EL (cell line): ENCODE measurements at places on chromosomes 12 and 14.
A peak's percentile ranks its signal among the peaks of the same experiment; 100 is the strongest.

GRCh38 chr12:39116861-39117260, 211.5 kb upstream of the CPNE8 start:
- DNase-seq, result no peak

GRCh38 chr12:94284859-94285258, 136.5 kb downstream of the PLXNC1 start:
- DNase-seq, result no peak

GRCh38 chr14:71466251-71466650, 466.0 kb upstream of the RGS6 start:
- DNase-seq, result no peak

DNA sequence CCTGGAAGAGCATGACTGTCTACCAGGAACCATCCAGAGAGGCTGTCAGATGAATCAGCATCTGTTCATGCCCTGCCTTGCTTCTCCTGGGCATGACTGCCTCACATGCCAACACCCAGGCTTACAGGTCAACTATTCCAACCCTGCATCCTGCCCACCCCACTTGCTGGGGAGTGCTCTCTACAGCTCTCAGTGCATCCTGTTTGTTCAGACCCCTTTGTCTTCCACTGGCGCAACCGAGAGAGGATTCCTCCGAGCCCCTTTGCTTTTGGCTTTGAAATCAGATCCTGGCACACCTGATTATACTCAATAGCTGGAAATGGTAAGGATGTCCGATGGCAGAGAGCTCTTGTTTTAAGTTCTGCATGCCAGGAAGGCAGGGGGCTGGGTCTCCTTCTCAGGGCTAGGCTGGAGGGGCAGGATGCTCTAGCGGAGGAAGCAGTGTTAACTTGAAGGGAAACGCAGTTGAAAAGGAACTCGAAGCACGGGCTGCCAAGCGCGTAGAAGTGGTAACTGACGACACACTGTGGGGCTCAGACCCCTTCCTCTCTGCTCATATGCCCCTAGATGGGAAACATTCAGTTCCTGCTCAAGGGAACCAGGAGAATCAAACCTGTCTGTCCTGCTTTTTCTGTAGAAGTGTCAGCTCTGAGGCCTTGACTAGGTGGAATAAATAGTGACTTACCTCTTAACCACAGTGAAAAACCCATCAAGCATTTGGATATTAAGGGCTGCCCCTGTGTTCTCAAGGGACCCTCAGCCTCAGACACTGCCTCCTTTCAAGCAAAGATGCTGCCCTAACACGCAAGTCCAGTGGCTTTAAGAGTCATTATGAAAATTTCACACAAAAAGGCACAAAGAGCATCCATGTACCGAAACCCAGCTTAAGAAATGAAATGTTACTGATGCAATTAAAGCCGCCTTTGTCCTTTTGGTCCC, 297.5 kb downstream of the ZFP36L1 start:
- DNase-seq, result peak; percentile 28

GRCh38 chr12:76530516-76530915, 29.1 kb downstream of the OSBPL8 start:
- no peak for DNase-seq

GRCh38 chr14:35551081-35551480, 17.1 kb downstream of the INSM2 start:
- no peak for DNase-seq

GRCh38 chr12:94266796-94267536, 118.6 kb downstream of the PLXNC1 start:
- DNase-seq, result peak; percentile 75

- no peak for DNase-seq
Observed at GRCh38 chr12:43898474-43898873, 62.6 kb downstream of the TMEM117 start.

- DNase-seq, result no peak
Observed at GRCh38 chr14:101492716-101493115, 68.6 kb upstream of the DIO3 start.

- no peak for DNase-seq
Observed at GRCh38 chr14:22007784-22008412, 334.3 kb upstream of the OR4E1 start.

DNA sequence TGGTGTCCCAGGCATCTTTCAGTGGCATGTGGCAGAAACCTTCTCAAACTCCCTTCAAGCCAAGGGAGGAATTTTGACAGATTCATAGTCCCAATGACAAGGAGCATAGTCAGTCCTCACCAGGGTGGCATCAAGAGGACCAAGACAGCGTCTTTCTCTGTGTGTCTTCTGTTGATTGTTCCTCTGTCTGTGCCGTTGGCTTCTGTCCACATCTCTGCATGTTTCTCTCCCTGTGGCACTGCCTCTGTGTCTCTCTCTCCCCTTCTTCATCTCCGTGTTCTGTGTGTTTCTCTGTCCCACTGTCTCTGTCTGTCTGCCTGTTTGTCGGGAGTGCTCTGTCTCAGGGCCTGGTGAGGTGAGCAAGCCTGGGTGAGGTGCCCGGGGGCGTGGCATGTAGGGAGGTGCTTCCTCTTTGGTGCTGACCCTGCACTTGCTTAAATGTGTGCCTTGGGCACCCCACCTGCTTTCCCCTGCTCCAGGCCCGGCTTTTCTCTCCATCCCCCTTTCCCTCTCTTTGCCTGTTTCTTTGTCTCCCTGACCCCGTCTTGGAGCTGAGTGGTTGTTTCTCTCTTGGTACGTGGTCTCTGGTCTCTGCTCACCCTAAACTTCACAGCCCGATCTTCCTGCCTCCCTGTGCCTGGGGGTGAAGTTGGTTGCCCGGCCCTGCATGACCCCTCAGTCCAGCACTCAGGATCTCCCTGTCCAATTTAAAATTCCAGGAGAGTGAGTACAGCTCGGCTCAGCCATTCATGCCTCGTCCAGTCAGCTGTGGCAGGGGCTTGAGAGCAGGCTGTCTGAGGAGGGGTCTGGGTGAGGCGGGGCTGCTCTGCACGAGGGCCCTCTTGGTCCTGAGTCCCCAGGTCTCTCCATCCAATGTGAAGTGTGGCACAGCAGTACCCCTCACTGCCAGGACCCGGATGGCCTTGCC, 28.5 kb downstream of the JDP2 start:
- no peak for DNase-seq

DNA sequence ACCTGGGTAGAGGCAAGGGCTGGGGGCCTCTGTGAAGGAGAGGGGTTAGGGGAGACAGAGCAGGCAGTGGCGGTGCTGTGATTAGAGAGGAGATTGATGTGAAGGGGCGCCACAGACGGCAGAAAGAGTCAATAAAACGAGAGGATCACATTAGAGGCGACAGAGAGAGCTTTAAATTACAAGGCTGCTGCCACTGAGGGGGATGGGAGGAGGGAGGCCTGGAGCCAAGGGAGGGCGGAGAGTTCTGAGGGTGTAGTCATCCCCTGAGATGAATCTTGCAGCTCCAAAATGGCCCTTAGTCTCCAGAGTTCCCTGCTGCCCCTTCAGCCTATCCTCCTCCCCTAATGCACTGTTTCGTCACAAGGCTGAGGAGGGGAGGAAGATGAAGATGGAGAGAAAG, 12.8 kb downstream of the ZFHX2 start:
- peak; percentile 25 for DNase-seq

- DNase-seq, result no peak
Observed at GRCh38 chr12:113330505-113330904, 4.4 kb downstream of the SLC8B1 start.

- DNase-seq, result peak; percentile 67
Observed at GRCh38 chr12:132610051-132610759, at the start of gene LRCOL1. TSS of gene LRCOL1 (minus strand) at chr12:132610582. CDS start at chr12:132606251, 4,331 bp downstream.

- peak; percentile 66 for DNase-seq
Observed at GRCh38 chr14:61258985-61259384, 22.2 kb downstream of the TMEM30B start.

- peak; percentile 67 for DNase-seq
Observed at GRCh38 chr12:45130881-45131281, 80.0 kb upstream of the DBX2 start.

- no peak for DNase-seq
Observed at GRCh38 chr14:77299771-77300170, 20.9 kb downstream of the POMT2 start.

- DNase-seq, result no peak
Observed at GRCh38 chr12:40117818-40118217, 11.9 kb upstream of the SLC2A13 start.

GRCh38 chr14:58637040-58637390, 747 bp upstream of the DACT1 start:
- DNase-seq, result peak; percentile 70

- DNase-seq, result no peak
Observed at GRCh38 chr12:13487326-13487725, 290.8 kb downstream of the EMP1 start.

DNA sequence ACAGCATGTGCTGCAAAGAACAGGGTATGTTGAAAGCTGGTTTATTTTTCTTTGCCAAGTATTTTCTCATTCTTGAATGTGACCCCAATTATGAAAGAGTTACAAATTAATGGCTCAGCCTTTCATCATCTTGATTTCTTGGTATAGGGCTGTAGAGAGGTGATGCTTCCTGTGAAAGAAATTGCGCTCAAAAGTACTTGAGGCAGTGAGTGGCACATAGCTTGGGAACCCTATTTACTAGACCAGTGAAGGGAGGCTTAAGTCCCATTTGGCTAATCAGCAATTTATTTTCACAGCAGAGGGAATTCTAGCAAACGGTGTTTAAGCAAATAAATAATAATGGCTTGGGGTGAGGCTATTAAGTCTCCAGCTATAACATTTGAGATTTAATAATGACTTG, 153.9 kb upstream of the MIS18BP1 start:
- DNase-seq, result no peak

- DNase-seq, result no peak
Observed at GRCh38 chr14:70885343-70886022, 21.8 kb upstream of the PCNX1 start.

- DNase-seq, result peak; percentile 89
Observed at GRCh38 chr14:102795060-102795925, 18.0 kb downstream of the TRAF3 start.

DNA sequence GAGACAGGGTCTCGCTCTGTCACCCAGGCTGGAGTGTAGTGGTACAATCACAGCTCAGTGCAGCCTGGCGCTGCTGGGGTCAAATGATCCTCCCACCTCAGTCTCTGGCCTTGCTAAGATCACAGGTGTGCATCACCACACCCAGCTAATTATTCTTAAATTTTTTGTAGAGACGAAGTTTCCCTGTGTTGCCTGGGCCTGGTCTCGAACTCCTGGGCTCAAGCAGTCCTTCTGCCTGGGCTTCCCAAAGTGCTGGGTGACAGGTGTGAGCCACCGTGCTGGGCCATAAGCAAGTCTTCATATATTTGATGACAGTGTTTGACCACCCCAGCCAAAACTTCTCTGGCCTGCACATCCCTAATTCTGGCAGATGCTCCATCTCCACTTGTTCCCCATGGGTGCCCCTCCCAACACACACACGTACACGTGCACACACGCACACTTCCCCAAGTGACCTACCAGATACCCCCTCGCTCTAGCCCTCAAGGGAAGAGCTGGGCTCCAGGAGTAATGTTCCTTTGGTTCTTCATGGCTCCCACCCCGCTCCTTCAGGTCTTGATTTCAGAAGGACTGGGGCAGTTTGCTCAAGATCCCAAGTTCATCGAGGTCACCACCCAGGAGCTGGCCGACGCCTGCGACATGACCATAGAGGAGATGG, 104.3 kb upstream of the FKBP4 start:
- DNase-seq, result no peak

DNA sequence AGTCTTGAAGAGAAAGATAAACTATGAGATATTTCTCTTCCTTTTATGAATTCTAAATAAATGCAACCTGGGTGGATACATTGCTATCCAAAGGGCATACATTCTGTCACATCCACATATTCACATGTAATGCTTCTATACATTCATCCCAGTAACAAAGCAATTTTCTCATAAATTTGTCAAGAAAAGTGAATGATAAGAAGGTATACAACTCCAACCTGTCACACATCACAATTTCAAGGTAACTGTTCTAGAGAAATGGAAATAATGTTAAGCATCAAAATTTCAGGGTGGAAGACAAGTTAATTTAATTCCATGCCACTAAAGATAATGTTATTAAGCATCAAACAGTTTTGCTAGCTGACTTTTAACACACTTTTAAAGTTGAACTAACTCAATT, 212.9 kb downstream of the SYT10 start:
- DNase-seq, result no peak

GRCh38 chr12:21925296-21925913, 15.8 kb downstream of the ABCC9 start:
- DNase-seq, result peak; percentile 59

- no peak for DNase-seq
Observed at GRCh38 chr14:37167151-37168047, 5.0 kb downstream of the SLC25A21 start.

DNA sequence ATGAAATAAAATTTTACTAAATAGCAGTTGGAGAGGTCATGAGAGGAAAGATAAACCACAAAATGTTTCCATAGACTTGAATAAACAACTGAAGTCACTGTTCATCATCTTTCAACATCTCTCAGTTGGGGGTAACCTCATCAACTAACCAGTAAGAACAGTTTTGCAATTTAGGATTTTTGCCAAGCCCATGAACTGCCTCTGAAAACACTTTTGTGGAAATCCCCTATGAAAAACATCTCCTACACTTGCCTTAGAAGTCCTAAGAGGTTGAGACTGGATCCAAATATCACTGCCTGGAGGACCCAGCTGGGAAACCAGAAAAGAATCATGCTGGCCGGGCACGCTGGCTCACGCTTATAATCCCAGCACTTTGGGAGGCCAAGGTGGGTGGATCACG, 273.1 kb downstream of the C12orf50 start:
- peak; percentile 92 for DNase-seq

- DNase-seq, result peak; percentile 60
Observed at GRCh38 chr12:124588751-124589267, 21.4 kb upstream of the NCOR2 start.

DNA sequence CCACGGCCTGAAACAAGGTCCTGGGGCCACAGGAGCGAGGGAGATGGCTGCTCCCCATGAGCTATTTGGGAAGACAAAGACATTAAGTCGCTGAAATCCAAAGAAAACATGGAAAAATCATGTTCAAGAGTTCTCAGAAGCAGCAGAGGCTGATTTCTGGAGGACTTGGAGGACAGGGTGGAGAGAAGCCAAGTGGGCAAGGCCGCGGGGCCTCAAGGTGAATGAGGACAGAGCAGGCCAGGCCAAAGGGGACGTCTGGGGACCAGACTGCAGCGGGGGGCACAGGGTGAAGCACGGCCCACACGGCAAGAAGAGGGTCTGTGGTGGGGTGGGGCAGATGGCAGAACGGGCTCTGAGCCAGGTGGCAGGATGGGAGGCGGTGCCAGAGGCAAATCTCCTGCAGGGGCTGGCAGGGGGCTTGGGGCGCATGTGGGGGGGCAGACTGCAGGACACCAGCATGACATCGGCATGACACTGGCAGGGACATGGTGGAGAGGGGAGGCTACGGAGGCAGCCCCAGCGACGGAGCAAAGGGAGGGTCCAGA, 48.9 kb downstream of the RNF34 start:
- DNase-seq, result no peak

GRCh38 chr12:126869644-126870043, 1397.3 kb upstream of the TMEM132C start:
- no peak for DNase-seq
